ENCODE measurements at places on chromosomes 11 and 22. TPM values are rescaled to one million over a fixed set of nuclear protein-coding genes. Genes with fewer than 3 reads are reported as not detected.

DNA sequence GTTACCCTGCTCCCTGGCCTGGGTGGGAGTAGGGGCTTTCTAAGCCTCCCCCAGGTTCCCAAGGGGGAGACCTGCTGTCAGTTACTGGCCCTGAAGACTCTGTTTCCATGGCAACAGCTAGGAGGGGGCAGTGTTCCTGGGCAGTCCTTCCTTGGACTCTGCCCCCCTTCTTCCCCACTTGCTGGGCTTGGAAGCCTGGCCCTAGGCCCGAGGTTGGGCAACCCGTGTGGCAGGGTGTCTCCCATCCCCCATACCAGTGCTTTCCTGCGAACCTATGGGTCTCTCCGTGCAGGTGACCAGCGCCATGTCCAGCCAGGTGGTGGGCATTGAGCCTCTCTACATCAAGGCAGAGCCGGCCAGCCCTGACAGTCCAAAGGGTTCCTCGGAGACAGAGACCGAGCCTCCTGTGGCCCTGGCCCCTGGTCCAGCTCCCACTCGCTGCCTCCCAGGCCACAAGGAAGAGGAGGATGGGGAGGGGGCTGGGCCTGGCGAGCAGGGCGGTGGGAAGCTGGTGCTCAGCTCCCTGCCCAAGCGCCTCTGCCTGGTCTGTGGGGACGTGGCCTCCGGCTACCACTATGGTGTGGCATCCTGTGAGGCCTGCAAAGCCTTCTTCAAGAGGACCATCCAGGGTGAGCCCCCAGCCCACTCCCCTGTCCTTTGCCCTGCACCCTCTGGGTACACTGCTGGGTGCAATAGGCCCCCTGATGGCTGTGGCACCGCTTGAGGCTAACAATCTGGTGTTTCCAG is 1.7 kb downstream of the ESRRA start:
- DNase-seq: peak; percentile 35

- no peak for DNase-seq
These were observed 89.0 kb downstream of the MICAL2 start for GRCh38 chr11:12199231-12199948.

- peak; percentile 47 for DNase-seq
These were observed 23.1 kb upstream of the TP53I11 start for GRCh38 chr11:44973632-44974401.

DNA sequence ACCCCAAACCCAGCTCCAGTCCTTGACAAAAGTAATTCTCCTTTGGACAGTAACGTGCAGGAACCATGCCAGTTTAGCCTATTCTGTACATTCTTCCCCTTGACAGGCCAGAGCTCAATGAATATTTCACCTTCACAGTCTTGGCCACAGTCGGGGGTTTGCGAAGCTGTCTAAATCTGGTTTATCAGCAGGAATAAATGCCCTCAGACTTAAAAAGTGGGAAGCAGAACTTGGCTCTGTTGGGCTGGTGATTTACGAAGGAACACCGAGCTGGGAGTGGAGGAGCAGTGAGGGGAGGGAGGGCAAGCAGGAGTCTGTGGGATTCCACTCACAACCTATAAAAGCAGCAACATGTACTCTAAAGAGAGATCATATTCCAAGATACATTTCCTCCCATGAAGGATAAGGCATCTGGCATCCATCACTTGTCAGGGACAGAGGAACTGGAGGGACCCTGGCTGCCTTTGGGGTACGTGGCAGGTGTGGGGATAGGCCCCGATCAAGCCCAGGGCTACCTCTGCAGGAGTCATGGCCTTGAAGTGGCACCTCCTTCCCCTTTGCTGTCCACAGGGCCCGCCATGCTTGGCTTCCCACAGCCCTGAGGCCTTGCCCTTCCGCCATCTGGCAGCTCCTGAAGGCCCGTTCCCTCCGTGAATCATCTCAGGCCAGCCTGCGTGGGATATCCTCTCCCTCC is 154.3 kb downstream of the ADAMTS15 start:
- no peak for DNase-seq

DNA sequence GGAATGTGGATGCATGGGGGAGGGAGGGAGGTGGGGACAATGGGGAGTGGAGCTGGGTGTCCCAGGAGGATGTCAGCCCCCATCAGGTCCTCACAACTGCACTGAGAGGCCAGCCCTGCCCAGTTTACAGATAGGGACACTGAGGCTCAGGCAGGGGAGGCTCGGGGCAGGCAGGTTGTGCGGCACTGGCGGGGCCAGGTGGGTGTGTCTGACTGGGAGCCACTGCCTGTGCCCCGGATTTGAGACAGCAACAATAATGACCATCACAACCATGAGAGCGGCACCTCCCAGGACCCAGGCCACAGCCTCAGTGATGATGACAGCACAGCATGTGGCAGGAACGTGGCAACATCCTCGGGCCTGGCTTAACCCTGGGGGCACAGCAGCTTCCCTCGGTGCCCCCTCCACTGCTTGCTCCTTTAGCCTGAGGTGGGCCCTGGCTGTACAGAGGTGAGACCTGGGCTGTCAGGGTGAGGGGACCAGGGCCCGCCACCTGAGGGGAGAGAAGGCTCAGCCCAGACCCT is 32.0 kb downstream of the SHISAL1 start:
- no peak for DNase-seq

GRCh38 chr22:40193429-40194421 is 16.0 kb downstream of the TNRC6B start:
- peak; percentile 71 for DNase-seq

- peak; percentile 54 for DNase-seq
These were observed 77.1 kb upstream of the MTMR2 start for GRCh38 chr11:96001037-96001436.

- no peak for DNase-seq
These were observed 24.1 kb upstream of the PHOX2A start for GRCh38 chr11:72267956-72268617.

DNA sequence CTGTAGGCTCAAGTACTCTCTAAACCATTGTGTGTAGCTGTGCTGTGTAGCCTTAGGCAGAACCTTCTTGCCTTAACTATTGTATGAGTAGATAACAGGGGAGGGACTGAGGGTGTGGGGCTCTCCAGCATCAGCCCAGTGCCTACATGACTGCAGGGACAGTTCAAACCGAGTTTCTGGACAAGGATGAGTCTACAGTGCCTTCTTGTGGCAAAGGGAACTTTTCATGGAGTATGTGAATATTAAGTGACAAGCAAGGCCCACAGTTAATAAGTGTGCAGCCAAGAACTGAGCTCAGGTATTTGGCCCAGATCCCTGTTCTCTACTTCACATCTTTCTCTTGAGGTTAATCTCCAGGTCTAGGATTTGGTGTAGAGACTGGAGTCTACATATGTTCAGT is 424.4 kb upstream of the LARGE1 start:
- DNase-seq: no peak

DNA sequence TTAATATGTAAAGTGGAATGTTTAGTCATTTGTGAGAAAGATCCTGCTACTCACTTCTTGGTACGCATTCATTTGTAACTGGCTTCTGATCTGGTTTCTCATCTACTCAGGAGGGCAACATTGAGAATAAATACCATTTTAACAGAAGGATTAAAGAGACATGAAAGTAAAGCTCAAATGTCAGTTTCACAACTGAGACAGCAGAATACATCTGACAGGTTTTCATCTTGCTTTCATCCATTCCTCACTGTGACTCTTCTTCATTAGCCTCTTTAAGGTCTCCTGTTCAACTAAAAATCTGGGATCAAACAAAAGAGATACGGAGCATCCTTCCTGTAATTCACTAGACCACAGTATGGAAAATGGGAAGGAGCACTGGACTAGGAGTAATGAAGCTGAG is 31.4 kb upstream of the CCDC89 start:
- DNase-seq: peak; percentile 53

GRCh38 chr11:1504138-1504537 is 17.6 kb upstream of the MOB2 start:
- no peak for DNase-seq

DNA sequence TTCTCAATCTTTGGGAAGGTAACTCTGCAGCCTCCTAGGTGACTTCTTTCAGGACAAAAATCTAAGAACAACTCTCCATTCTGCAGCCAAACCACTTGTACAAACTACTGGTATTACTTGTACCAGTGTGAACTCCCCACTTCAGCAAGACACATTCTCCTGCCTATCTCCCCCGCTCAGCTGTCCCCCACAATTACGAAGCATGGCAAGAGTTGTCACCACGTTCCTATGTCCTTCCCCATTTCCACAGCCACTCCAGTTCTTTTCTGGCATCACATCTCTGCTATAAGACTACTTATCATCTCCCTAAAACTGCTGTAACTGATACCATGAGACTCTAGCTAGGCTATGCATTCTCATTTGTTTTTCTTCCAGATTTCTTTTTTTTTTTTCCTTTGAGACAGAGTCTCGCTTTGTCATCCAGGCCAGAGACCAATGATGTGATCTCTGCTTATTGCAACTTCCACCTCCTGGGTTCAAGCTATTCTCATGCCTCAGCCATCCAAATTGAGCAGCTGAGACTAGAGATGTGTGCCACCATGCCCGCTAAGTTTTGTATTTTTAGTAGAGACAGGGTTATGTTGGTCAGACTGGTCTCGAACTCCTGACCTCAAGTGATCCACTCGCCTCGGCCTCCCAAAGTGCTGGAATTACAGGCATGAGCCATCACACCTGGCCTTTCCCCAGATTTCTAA is 71.9 kb upstream of the CDON start:
- no peak for DNase-seq

- peak; percentile 93 for DNase-seq
These were observed 28.5 kb downstream of the LRP4 start for GRCh38 chr11:46889689-46890475.

GRCh38 chr11:65920372-65920802 is 1.2 kb downstream of the DRAP1 start:
- no peak for DNase-seq

- DNase-seq: no peak
These were observed 364.5 kb downstream of the NTM start for GRCh38 chr11:131734871-131735270.

GRCh38 chr11:94747601-94748041 is 20.5 kb upstream of the AMOTL1 start:
- no peak for DNase-seq

DNA sequence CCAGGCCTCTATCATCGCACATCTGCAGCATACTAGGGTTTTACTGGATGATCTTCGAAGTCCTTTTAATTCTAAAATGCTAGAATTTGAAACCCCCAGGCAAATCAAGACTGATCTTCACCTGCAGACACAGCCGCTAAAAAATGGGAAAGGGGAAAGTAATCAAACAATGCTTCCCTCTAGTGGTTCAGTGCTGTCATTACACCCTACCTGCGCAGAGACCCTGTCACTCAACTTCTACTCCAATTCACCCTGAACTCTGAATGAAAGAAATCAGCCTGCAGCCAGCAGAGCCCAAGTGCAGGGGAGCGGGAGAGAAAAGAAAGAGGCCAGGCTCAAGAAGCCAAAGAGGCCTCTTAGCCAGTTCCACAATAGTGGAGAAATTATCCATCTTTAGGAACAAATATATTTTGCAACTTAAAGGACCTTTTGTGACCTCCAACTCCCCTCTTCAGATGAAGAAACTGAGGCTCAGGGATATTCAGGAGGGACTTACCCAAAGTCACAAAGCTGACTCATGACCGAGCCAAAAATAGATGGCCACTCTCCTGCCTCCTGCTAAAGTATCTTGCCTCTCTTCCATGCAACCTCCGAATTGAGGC is 33.0 kb downstream of the SERGEF start:
- DNase-seq: peak; percentile 75

GRCh38 chr22:19637408-19638281 is 76.7 kb upstream of the SEPTIN5 start:
- no peak for DNase-seq

GRCh38 chr11:88421530-88421929 is 84.0 kb upstream of the CTSC start:
- no peak for DNase-seq

- DNase-seq: no peak
These were observed 37.1 kb upstream of the THY1 start for GRCh38 chr11:119460097-119460496.

HMOX1 gene
- total RNA-seq: 63.1 TPM

ISX gene
- total RNA-seq: not detected

FEN1 gene
- 94.5 TPM for total RNA-seq

KLHL35 gene
- total RNA-seq: not detected

PLAAT2 gene
- total RNA-seq: not detected

ESAM gene
- not detected for total RNA-seq

F2 gene
- total RNA-seq: not detected

METTL15 gene
- 13.9 TPM for total RNA-seq

GNG3 gene
- not detected for total RNA-seq

DEUP1 gene
- not detected for total RNA-seq

XKR3 gene
- total RNA-seq: not detected
